ENCODE measurements at places on chromosomes 2 and 18.

GRCh38 chr2:10239561-10239967 is 63.1 kb upstream of the HPCAL1 start:
- no peak for DNase-seq

DNA sequence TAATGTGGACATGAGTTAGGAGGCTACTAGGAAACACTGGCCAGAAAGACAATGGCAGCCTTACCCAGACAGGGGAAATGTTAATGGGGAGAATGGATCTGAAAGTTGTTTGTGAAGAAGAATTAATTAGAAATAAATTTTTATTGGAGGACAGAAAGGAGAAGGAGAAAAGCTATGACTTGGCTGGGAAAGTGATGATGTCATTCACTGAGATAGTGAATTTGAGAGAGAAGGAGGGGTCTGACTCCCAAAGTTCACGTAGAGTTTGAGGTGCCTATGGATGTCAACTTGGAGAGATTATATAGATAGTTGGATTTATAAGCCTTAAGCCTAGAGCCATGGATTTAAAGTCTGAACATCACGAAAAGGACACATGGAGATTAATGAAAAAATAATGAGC is 144.6 kb upstream of the ZNF521 start:
- DNase-seq, result no peak

DNA sequence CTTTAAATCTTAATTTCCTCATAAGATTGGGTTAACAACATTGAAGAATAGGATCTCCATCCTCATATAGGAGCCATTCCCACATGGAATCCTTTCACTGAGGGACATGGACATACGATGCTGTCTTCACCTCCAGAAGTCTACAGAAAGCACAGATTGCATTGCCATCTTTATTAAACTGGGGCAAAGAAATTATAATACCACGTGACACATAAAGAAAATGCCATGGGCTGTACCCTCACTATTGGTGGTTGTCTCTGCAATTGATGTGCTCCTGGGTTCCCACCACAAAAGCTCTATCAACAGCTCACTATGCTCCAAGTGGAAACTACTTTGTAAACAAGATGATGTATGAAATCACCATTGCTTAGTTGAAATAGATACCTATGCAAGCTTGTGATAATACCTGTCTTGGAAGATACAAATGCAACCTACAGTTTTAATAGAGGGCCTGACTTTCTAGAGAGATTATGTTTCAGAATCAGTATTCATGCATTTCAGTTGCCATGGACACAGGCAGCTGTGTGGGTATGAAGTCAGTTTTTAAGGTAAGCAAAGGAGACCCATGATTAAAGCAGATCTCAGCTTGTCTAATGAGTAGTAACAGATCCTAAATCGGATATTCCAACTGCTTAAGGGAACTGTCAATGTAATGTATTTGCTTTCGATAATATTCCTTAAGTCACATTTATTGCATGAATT is 337.0 kb downstream of the RAD51AP2 start:
- DNase-seq, result no peak

- DNase-seq, result no peak
Observed at GRCh38 chr18:35348001-35348400, 3.8 kb upstream of the ZNF24 start.

DNA sequence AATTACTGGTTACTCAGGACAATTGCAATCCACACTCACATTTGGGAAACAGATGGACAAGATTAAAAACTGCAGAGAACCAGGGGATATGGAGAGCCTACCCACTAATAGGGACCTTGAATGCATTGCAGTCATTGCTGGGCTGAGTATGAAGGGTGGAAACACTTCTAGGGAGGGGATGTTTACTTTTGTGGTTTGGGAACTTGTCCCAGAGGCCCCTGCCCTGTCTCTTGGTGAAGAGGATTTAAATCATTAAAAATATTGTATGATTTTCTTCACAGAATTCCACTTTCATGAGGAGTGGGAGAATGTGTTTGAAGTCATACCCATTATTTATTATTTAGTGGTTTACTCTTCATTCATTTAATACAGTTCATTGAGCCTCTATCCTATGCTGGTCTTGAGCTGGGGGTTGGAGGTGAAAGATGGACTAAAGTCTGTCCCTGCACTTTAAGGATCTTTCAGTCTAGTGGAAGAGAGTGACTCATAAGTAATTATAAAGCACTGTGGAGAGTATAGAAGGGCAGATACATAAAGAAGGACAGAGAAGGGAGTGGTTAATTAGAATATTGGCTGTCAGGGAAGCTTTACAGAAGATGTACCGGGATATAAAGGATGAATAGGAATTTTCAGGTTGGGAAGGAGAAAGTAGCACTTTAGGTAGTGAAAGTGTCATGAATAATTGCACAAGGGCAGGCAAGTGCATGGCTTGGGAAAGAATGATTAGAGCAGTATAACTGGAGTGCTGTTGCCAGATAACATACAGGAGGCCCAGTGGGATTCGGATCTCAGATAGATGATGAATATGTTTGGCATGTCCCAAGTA is 313.4 kb downstream of the LPIN1 start:
- no peak for DNase-seq
